Right renal pelvis (tissue), 4 donors: ENCODE measurements at places on chromosomes 2 and 18. TPM values are rescaled to one million over a fixed set of nuclear protein-coding genes. Genes with fewer than 3 reads are reported as not detected.

EVX2 gene
- polyA plus RNA-seq, result not detected

PLGLB1 gene
- 14.2 TPM for polyA plus RNA-seq

DNA sequence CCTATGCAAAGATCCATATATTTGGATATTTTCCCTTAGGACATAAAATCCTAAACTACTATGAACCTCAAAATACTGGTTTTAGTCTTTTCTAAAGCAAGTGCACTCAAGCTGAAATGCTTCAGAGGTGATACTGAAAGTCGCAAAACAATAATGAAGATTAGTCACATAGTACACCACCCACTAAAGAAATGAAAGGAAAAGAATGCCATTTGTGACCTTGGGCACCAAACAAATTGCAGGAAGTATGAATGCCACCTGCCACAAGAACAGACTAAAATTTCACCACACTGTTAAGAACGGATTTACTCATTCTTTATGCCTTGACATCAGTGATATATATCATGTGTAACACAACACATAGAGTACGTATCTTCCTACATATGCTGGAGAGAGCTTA is 161.5 kb downstream of the ZNF521 start:
- DNase-seq, result no peak

GRCh38 chr2:148527488-148528340 is 116.8 kb upstream of the EPC2 start:
- DNase-seq, result no peak
